ENCODE measurements at places on chromosomes 5 and 9.

DNA sequence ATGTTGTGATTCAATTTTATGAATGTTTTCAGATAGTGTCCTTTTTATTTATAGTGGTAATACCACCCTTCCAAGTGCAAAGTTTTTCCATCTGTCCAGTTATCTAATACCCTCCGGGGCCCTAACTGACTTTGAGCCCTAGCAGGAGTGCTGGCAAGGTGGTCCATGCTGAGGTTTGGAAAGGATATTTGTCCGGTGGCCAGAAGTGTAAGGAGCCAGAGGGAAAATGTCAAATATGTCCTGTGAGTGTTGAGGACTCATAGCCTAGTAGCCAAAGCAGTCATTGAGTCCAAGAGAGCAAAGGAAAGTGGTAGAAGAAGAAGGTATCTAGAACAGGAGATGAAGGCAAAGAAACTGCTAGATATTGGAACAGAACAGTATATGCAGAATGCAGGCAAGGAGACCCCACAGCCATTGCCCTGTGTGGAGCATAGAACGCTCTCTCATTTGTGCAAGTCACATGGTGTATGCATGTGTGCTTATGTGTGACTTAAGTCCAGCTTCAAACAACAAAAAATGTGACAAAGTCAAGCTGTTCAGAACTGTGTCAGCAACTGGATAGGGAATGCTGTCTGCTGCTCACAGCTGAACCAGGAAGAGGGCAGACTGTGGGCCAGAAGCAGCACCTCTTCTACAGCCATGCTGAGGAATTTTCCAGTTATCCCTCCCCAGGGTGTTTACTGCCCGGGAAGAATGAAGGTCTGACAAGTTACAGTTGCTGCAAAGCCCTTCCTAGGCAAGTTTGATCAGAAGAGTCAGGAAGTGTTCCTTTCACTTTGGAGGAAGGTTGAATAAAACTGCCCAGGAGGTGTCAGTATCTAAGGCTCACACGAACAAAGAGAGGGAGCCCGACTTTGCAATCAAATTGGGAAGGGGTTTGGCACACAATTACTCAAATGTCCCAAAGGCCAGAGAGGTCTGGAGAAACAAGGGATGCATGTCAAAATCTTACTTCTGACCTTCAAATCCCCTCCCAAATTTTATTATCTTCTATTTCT is 463.3 kb upstream of the DMAC1 start:
- no peak for DNase-seq

- DNase-seq: no peak
These were observed 12.2 kb upstream of the ALDH1B1 start for GRCh38 chr9:38380230-38380871.

DNA sequence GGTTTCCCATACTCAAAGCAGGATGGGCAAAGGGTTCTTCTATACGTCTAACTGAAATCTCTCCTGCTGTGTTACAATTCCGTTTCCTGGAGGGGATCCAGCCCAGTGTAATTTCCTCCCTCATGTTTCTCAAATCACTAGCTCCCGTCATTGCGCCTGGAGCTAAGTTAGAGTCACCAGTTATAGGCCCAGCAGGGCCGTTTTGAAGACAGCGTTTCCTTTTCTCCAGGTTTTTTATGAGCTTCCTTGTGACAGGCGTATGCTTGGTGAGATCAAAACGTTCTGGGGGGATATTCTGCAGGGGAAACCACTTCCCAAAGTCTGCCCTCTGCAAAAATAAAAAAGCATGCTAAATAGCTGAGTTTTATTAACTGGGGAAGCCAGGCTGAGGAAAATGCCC is 53.0 kb upstream of the WWC1 start:
- no peak for DNase-seq

DNA sequence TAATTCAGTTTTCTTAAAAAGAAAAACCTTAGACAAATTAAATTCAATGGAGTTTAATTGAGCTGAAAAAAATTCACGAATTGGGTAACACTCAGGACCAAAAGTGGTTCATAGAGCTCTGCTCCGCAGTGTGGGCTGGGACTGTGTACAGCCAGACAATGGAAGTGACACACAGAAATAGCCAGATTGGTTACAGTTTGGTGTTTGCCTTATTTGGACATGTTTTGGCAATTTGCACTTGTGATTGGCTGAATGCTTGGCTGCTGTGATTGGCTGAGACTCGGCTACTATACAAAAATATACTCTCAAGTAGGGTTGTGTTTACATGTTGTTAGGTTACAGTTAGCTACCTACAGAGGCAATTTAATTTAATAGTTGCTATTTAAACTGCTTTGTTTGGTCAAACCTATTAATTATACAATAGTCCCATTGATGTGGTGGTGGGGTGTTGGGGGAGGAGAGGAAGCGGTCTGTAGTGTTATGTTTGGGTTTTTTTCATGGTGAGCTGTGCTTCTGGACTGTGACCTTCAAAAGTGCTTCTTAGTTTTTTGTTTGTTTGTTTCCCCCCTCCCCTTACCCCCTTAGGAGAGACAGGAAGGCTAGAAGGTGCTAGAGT is 95.2 kb downstream of the CNTLN start:
- no peak for DNase-seq

DNA sequence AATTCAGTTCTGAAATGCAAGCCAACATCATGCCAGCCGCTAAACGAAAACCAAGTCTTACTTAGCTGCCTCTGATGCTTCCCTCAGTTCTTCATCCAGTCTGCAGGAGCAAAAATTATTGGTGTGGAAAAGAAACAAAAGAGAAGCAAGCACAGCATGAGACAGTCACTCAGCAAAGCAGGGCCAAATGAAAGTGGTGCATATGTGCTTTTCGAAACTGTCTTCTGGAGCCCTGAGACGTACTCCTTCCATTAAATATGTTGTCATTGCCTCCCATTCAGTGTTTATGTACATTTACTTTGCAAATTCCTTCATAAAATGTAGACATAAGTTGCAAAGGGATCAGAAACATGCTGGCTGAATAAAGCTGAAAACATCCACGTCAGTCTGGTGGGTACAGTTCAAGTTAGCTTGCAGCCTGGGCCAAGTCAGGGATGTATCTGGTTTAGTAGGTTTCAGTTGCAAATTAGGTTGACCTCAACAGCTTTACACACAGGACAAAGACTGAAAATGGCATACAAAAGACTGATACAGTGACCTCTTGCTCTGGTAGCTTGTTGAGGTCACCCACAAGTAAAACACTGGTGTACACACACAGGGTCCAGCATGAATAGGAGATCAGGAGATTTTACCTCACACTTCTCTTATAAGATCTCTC is 139.7 kb upstream of the PCA3 start:
- DNase-seq: no peak

GRCh38 chr9:124258607-124259157 is 933 bp downstream of the NEK6 start:
- DNase-seq: peak; percentile 32

GRCh38 chr9:116390303-116391228 is 237.0 kb downstream of the PAPPA start:
- peak; percentile 18 for DNase-seq

- DNase-seq: peak; percentile 38
These were observed 23.0 kb downstream of the FRRS1L start for GRCh38 chr9:109143881-109144562.

DNA sequence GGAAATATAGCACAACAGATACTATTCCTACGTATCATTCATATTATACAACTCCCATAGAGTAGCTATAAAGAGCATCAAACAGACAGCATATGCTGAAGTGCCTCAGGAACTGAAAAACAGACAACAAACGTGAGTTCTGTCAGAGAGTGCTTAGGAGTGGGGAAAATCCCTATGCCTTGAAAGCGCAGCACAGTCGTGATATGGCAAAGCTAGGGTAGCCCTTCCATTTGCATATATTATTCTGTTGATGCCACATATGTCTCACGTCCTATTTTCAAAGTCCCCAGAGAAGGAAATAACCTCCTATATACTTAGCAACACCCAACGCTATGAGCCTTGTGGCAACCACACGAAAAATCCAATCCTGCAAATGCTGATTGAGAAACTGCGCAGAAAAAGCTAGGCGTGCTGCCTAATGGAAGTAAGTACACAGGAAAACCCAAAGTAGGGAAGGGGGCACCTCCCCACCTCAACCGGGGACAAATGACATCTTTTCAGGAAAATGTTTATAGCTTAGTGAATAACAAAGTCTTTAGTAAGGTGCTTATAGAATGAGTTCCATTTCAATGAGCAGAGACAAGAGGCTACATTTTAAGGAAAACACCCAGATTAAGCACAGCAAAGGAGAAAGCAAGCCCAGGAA is 105.1 kb downstream of the MED10 start:
- no peak for DNase-seq

DNA sequence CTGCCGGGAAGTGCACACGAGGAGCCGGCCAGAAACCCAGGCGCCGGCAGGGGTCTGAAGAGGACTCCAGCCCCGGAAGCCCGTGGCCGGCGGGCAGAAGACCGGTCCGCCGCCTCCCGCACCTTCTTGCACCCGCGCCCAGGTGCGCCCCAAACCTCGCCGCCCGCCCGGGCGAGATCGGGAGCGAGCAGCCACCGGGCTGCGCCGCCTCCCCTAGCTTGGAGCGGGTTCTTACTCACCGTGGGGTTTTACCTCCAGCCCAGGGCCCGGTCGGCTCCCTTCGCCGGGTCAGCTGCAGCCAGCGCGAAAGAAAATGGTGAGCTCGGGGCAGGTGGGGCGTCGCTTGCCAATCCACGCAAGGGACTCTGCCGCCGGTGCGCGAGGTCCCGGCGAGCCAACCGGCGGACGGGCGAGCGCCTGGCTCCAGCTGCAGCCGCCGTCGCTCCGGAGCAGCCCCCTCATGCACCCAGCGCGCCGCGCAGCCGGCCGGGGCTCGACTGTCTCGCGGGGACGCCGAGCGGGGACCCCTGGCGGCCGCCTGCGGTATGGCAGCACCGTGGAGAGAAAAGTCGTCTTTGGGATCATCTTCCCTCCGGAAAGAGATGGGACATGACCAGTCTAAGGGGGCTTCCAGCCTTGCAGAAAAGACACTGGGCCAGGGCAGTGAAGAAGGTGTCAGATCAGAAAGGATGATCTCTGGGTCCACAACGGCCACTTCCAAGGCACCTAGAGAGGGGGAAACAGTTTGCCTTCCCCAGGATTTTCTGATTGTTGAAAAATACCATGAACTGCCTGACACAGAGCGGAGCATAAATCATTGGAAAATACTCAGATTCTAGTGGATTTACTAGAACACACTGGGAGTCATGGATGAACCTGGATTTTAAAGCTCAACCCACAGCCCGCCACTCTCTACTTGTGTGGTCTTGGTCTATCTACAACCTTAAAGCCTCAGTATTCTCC is at the start of gene MOB3B:
Gene MOB3B, minus strand, starts transcription at position 499 of the 963 bp plus-strand sequence. CDS start 74,264 bp downstream, outside the sequence.
- DNase-seq: peak; percentile 83

GRCh38 chr9:88535226-88536022 is 446 bp downstream of the NXNL2 start:
- DNase-seq: no peak

GRCh38 chr5:160466889-160467554 is 45.4 kb downstream of the PTTG1 start:
- DNase-seq: no peak

GRCh38 chr5:137668637-137669036 is 67.3 kb downstream of the KLHL3 start:
- no peak for DNase-seq

- DNase-seq: peak; percentile 41
These were observed 167.6 kb downstream of the TMEM38B start for GRCh38 chr9:105861972-105862371.

DNA sequence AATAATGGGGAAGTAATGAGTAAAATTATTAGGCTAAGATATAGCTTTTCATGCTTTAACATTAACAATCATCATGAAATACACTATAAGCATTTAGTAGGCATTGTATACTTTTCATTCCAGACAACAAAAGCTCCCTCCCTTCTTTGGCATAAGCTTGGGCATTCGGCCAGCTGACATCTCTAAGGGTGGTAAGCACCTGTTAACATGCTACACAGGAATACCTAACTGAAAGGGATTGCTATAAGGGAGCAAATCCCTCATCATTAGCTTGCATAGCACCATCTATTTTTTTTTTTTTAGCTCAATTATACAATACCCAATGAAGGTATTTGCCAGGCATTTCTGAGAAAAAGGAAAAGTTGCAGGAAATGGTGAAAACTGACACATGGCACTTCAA is 16.6 kb downstream of the STRBP start:
- DNase-seq: no peak

DNA sequence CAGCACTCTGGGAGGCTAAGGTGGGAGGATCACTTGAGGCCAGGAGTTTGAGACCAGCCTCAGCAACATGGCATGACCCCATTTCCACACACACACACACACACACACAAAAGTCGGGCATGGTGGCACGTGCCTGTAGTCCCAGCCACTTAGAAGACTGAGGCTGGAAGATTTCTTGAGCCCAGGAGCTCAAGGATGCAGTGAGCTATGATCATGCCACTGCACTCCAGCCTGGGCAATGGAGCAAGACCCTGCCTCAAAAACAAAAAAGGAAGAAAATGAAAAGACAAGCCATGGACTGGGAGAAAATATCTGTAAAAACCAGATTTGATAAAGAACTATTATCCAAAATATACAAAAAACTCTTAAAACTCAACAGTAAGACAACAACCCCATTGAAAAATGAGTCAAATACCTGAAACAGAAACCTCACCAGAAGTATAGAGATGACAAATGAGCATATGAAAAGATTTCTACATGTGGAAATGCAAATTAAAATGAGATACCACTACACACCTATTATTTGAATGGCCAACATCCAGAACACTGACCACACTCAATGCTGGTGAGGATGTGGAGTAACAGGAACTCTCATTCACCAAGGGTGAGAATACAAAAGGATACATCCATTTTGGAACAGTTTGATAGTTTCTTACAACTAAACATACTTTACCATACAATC is 24.7 kb downstream of the DNAJA1 start:
- DNase-seq: no peak

- DNase-seq: peak; percentile 35
These were observed 14.7 kb downstream of the MTAP start for GRCh38 chr9:21817176-21817575.

DNA sequence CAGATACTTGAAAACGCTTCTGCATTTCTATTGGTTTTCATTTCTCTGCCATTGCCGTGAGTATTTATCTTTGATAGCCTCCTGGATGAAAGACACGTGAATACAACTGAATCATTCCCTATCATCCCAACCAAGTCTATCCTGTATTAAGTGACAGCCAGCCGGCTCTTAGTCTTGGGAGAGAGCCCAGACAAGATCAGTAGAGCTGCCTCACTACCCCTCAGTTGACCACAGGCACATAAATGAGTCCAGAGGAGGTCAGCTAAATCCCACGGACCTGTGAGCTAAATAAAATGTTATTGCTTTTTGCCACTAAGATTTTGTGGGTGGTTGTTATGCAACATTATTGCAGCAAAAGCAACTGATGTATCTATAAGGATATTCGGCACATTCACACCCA is 639.0 kb upstream of the ACO1 start:
- no peak for DNase-seq

- DNase-seq: no peak
These were observed 133.5 kb downstream of the SGCD start for GRCh38 chr5:156460471-156460870.

- no peak for DNase-seq
These were observed 630.2 kb upstream of the DMAC1 start for GRCh38 chr9:8429768-8430167.

- no peak for DNase-seq
These were observed 1.1 kb downstream of the LARP1 start for GRCh38 chr5:154756009-154756867.

DNA sequence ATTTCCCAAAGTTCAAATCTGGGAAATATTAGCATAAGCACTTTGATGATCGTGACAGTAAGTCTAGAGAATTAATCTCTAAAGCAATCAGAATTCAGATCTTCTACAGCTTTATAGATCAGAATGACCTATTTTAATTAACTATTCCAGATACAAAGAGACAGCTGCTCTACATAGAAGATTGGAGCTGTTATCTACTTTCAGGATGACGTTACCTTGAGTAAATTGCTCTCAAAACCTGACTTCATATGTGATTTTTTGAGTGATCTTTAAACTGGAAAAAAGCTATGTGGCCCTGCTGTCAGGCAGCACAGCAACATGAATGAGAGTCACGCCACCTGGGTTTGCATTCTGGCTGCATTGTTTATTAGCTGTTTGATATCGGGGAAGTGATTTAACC is 259.9 kb upstream of the CDH6 start:
- no peak for DNase-seq
